A549 treated with RU486 at 1 μM for 4 hours (cell line): ENCODE measurements at places on chromosomes 2 and 18. TPM values are rescaled to one million over a fixed set of nuclear protein-coding genes. Genes with fewer than 3 reads are reported as not detected.

The KLHL30 gene
- 0.10 to 0.22 TPM (median 0.14 TPM) in 5 replicates for total RNA-seq

The NBEAL1 gene
- 3.0 to 6.0 TPM (median 3.9 TPM) in 5 replicates for total RNA-seq

The MBOAT2 gene
- 16.6 to 31.7 TPM (median 30.7 TPM) in 5 replicates for total RNA-seq

The AQP12A gene
- total RNA-seq: not detected in 5 replicates

The LOXHD1 gene
- not detected in 5 replicates for total RNA-seq

The COL3A1 gene
- total RNA-seq: 0.11 to 0.22 TPM (median 0.16 TPM) in 5 replicates

The IL1RL2 gene
- total RNA-seq: 0.05 TPM in 1 of 5 replicates, not detected in the others

The CYTIP gene
- not detected in 5 replicates for total RNA-seq

The FAM98A gene
- total RNA-seq: 55.4 to 133 TPM (median 67.5 TPM) in 5 replicates

The LRRC30 gene
- not detected in 5 replicates for total RNA-seq

The HSBP1L1 gene
- total RNA-seq: 12.2 to 13.2 TPM (median 12.7 TPM) in 5 replicates

The KCNG2 gene
- total RNA-seq: not detected in 5 replicates

The CHRNG gene
- not detected in 5 replicates for total RNA-seq

The MRPL53 gene
- total RNA-seq: 108 to 158 TPM (median 132 TPM) in 5 replicates

The LYPD1 gene
- 12.7 to 20.4 TPM (median 15.6 TPM) in 5 replicates for total RNA-seq

The CD226 gene
- total RNA-seq: 0.08 to 0.10 TPM (median 0.09 TPM) in 3 of 5 replicates, not detected in the others

The SLC9A2 gene
- total RNA-seq: 1.9 to 3.4 TPM (median 3.1 TPM) in 5 replicates

The TUBA4B gene
- 0.18 to 0.69 TPM (median 0.35 TPM) in 5 replicates for total RNA-seq

The CKAP2L gene
- 8.6 to 19.4 TPM (median 14.2 TPM) in 5 replicates for total RNA-seq

The ERBB4 gene
- not detected in 5 replicates for total RNA-seq

The CHST9 gene
- 0.06 TPM in 1 of 5 replicates, not detected in the others for total RNA-seq

The ANKRD29 gene
- total RNA-seq: 9.3 to 13.5 TPM (median 13.3 TPM) in 5 replicates

The COPS7B gene
- 33.1 to 43.4 TPM (median 41.0 TPM) in 5 replicates for total RNA-seq

The ANKRD30B gene
- total RNA-seq: not detected in 5 replicates
